CD4-positive, alpha-beta T cell (primary cell): ENCODE measurements at places on chromosomes 6 and 20.

- DNase-seq: no peak
Measured at GRCh38 chr6:41373627-41373918, 38.2 kb downstream of the NCR2 start.

- no peak for DNase-seq
Measured at GRCh38 chr6:169044381-169045230, 209.0 kb downstream of the THBS2 start.

DNA sequence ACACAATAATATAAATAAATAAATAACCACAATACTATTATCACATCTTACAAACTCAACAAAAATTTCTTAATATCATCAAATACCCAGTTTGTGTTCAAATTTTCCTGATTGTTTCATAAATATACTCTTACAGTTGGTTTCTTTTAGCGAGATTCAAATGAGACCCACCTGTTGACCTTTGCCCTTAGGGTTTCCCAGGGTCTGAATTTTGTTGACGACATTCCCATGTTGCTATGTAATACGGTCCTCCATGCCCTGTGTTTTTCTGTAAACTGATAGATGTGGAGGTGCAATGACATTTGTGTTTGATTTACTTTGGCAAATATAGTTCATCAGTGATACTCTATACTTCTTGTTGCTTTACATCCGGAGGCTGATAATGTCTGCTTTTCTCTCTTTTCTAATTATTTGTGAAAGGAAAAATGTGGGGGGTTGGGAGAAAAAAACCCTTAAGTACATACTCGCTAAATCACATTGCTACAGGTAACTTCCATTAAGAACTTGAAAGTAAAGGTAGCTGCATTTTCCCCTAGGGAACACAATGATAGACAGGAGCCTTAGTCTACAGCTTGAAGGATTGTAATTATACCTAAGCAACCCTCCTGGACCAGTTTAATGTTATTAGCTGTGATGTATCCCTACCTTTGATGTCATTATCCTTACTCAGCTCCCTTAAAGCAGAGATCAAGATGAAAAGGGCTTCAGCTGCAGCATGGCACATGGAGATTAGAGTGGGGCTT lies 6.6 kb downstream of the MOG start:
- no peak for DNase-seq

DNA sequence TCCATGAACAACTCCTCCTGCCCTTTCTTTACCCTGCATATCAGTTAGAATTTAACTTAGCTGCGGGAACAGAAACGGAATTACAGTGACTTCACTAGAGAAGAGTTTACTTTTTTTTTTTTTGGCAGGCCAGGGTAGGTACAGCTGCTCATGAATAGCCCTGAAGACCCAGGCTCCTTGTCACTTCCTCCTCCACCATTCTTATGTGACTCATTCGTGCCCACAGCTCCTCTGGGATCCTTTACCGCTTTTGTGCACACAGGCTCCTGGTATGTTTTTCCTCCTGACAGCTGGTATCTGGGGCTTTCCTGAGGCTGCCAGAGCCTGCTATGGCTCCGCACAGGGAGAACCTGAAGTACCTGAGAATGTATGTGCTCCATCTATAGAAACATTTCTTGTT lies 3.9 kb upstream of the KCNS1 start:
- DNase-seq: no peak

DNA sequence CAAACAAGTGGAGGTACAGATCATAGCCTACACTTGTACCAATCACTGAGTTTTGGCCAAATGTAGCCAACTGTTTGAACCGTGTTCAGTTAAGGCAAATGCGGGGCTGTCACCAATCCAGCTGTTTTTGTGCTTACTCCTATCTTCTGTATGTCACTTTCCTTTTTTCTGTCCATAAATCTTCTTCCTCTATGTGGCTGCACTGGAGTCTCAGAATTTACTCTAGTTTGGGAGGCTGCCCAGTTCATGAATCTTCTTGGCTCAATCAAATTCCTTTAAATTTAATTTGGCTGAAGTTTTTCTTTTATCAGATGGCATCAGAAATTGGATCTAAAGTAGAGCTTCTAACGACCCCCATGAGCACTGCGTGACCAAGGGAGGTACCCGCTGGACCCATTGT lies 11.7 kb upstream of the STX7 start:
- no peak for DNase-seq

- no peak for DNase-seq
Measured at GRCh38 chr6:157017861-157018260, 240.7 kb downstream of the ARID1B start.

- DNase-seq: no peak
Measured at GRCh38 chr6:88616380-88616779, 347.0 kb downstream of the RNGTT start.

DNA sequence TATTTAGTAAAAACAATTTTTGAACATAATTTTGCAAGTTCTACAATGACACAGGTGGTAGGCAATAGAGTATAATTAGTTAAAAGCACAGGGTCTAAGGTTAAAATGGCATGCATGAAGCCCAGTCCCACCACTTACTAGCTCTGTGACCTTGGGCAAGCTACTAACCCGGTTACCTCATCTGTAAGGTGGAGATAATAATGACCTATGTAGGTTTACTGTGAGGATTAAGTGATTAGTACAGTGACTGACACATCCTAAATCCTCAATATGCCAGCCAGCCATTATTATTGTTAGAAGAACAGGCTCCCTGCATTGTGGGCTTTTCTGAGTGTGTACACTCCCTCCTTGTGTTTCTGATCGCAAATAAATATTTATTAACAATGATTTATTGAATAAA lies 26.2 kb downstream of the ATXN1 start:
- no peak for DNase-seq

DNA sequence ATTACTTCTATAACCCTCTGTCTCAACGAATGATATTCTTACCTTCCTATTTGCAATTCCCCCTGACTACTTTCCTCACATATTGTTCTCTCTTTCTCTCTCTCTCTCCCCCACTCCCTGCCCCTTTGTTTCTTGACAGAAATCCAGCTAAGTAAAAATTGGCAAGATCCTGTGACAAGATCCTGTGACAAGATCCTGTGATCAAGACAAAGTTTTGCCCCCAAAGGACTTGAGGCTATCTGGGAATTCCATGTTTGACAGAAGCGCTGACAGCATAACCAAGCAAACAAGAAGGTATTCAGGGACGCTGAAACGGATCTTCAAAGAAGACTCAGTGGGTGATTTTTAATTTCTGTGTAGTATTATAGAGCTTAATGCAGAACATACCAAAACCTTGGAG lies 5.5 kb upstream of the HBS1L start:
- no peak for DNase-seq

DNA sequence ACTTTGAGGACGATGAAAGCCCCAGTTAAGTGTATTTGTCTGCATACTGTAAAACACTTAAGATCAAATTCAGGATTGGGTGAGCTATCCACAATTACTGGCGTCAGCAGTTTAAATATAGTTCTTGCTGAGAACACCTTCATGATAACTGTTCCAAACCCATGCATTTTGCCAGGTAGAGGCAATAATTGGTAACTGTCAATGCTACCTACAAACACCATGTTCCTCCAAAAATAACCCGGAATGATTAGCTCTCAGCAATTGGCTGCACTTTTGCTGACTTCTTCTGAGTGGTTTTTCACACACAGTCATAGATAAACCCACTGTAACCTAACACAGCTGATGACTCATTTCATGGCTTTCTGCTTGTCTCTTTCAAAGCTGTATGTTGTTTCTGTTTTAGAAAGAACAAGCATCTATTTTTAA lies 1358.6 kb upstream of the GJE1 start:
- no peak for DNase-seq

DNA sequence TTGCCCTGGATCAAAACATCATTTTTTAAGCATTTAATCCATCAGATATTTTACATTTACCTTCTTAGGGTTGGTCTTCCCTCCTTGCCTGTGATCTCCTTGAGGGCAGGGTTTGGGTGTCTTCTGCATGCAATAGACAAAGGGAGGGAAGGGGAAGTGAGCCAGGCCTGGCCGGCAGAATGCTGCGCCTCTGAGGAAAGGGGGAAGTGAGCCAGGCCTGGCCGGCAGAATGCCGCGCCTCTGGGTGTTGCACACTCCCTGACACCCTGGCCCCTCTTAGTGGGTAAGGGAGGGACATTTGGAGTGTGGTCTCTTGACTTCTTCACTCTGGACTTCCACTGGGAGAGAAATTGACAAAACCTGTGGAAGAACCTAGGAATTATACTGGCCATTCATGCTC lies 12.4 kb downstream of the PSMF1 start:
- no peak for DNase-seq

GRCh38 chr6:8837343-8837742 lies 402.0 kb upstream of the SLC35B3 start:
- DNase-seq: no peak

- DNase-seq: no peak
Measured at GRCh38 chr20:3077618-3078134, 6.3 kb downstream of the OXT start.

GRCh38 chr6:39444479-39445019 lies 122.0 kb upstream of the KCNK16 start:
- no peak for DNase-seq

DNA sequence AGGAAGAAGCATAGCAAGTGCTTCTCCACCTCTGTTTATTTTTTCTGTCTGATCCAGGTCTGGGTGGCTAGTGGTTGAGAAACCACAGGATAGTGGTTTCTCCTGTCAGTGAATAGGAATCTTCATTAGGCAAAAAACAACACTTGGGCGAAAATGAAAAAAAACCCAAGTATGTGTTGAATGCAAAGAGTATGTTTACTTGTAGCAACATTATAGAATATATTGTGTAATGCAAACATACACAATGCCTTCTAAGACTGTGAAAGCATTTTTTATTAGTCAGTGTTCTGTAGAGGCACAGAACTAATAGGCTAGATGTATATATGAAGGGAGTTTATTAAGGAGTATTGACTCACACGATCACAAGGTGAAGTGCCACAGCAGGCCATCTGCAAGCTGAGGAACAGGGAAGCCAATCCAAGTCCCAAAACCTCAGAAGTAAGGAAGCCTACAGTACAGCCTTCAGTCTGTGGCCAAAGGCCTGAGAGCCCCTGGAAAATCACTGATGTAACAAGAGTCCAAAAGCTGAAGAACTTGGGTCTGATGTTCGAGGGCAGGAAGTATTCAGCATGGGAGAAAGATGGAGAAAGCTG lies 111.1 kb downstream of the UST start:
- DNase-seq: no peak

DNA sequence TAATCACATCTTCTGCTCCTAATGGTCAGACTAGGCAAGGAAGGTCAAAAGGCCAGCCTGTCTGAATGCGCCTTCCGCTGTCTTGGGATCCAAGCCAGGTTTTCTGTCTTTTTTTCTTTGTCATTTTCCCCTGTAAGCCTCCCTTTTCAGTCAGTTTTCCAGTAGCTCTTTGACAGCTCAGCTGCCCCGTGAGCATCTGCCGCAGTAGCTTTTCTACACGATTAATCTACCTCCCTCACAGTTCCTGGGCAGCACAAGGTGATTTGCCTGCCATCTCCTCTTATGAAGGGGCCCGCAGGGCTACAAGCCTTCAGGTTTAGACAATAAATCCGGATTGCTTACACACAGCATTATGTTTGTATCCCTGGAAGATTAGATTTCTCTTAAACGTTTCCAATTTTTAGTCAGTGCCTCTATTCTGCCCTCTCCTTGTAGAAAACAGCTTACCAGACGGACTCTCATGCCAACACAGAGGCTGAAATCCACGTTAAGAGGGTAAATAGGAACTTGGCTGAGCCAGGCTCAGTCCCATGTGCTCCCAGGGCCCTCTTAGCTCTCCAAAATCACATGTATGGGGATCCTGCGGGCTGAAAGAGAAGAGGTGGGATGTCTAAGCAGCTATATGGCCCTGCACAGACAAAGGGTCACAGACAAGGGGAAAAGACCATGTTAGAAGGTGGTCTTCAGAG lies 77.2 kb downstream of the LY86 start:
- DNase-seq: no peak

DNA sequence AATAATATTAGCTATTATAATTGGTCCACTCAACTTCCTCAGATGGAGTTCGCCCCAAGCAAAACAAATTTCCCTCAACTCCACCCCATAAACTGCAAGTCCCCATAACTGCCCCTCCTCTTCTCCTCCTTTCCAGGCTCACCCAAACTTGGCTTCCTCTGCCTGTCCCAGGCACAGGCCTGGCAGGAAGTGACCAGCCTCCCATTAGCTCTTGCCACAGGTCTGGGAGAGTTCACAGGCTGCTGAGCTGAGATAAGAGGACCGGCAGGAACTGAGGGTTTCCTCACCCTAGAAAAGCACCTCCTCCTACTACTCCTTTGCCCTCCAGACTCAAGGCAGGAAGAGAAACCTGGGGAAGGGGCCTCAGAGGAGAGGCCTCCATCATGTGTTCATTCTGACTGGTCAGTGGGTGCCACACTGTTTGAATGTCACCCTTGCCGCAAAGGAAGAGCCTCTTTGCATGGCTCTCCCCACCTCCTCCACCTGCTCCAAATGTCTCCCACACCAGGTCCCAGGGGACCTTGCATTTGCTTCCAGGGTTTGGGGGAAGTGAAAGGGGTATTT lies 24.5 kb upstream of the SMIM29 start:
- no peak for DNase-seq

GRCh38 chr6:7434672-7435071 lies 45.1 kb downstream of the RIOK1 start:
- no peak for DNase-seq

DNA sequence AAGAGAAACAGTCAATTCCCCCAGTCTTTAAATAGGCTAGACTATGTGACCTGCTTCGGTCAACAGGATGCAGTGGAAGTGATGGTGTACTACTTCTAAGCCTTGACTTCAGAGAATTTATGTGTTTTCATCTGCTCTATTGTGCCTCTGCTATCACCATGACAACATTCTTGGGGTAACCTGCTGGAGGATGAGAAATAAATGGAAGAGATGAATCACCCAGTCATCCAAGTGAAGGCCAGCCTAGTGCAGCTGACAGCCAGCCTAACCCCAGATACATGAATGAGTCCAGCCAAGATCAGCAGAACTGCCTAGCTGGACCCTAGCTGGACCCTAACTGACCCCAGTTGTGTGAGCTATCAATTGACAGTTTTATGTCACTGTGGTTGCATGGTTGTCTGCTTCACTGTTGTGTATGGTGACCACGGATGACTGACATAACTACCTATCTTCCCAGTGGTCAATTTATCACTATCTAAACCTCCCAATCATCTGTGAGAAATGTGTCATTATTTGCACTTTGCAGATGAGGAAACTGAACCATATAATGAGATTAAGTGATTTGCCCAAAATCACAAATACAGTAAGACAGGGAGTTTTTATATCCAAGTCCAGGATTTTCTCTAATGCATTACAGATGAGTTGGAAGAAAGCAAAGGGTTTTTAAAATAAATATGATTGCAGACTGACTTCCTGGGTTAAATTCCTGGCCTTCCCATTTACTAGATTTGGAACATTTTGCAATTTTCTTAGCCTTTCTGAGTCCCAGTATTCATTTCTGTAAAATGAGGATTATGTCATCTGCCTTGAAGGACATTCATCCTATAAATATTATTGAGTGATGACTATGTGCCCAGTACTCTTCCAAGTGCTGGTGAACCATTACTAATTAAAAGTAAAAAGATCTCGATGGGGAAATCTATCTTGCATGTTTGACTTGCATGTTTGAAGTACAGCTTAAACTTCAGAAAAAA lies 136.4 kb upstream of the PLCB4 start:
- DNase-seq: no peak
